ENCODE measurements at places on chromosomes 2 and 18.

DNA sequence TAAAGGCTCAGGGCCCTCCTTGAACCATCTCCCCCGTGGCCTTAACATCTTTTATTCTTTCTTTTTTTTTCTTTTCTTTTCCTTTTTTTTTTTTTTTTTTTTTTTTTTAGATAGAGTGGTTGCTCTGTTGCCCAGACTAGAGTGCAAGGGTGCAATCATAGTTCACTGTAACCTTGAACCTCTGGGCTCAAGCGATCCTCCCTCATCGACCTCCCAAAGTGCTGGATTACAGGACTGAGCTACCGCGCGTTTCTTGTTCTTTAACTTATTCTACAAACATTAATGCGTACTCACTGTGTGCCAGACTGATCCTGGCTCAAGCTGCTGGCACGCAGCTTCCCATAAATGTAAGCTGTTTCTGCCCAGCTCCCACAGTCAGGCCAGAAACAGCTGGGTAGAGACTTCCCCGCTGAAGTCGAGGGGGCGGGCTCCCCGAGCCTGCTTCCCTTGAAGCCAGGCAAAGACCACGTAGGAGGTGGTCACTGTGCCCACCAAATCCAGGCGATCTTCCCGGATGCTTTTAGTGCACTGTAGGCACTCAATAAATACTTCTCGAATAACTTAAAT lies 29.2 kb upstream of the ATP6V1B1 start:
- H3K27ac ChIP-seq: no peak overlapping the region
- H3K27me3 ChIP-seq: peaks cover 45% of the 10 kb centered on the region
- DNase-seq: no peak
- no peaks in the 10 kb centered on the region for H3K36me3 ChIP-seq
- no peak overlapping the region for H3K4me3 ChIP-seq
- no peaks in the 10 kb centered on the region for H3K4me1 ChIP-seq

DNA sequence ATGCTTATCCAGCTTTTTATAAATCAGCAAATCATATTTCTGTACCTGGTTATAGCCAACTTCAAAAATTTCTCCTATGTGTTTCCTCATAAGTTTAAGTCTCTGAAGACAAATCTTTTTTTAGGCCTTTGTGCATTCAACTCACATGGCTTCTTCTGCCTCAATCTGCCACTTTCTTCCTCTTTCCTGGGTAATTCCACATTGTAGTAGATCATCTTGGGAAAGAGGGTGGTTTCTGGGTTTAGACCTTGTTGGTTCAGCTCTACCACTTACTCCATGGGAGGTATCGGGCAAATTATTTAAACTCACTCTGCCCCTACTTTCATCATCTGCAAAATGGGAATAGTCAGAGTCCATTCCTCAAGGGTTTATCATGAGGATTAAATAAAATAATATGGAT lies 707.0 kb upstream of the ZEB2 start:
- H3K4me1 ChIP-seq: peaks cover 17% of the 10 kb centered on the region
- no peaks in the 10 kb centered on the region for H3K36me3 ChIP-seq
- no peaks in the 10 kb centered on the region for H3K27me3 ChIP-seq
- H3K27ac ChIP-seq: no peak overlapping the region
- DNase-seq: no peak
- H3K4me3 ChIP-seq: no peak overlapping the region

- H3K36me3 ChIP-seq: no peaks in the 10 kb centered on the region
- DNase-seq: no peak
- H3K27ac ChIP-seq: no peak overlapping the region
- no peaks in the 10 kb centered on the region for H3K27me3 ChIP-seq
Measured at GRCh38 chr2:68478688-68479087, 11.3 kb downstream of the APLF start.

DNA sequence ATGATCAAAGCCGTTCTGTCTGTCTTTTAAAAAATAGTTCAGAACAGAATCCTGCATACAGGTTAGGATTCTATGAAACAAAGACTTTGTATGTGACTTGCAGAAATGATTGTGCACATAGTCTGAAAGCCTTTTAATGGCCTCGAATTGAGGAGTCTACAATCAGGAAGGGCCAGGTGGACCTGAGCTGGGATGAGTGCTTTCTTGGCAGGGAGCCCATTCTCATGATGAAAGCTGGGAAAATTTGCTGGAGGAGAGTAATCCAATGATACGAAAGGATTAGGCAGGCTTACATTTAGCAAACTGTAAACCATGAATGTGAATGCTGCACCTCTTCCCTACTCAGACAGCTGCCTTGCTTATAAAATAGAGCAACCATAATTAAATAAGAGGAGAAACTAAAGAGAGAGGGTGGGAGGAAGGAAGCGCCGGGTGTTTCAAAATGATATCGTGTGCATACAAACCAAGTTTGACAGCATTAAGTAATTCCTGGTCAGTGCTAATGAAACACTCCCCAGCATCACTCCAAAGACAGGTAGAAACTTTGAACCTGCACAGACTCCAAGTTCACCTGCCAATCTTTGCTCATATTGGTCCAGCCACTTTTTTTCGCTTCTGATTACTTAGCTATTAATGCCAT lies 23.7 kb upstream of the CXCR4 start:
- H3K27me3 ChIP-seq: no peaks in the 10 kb centered on the region
- no peaks in the 10 kb centered on the region for H3K4me1 ChIP-seq
- no peak overlapping the region for H3K27ac ChIP-seq
- no peaks in the 10 kb centered on the region for H3K36me3 ChIP-seq

- H3K36me3 ChIP-seq: peaks cover 11% of the 10 kb centered on the region
- H3K4me1 ChIP-seq: peaks cover 7% of the 10 kb centered on the region
- no peak overlapping the region for H3K4me3 ChIP-seq
- H3K27ac ChIP-seq: no peak overlapping the region
- H3K27me3 ChIP-seq: no peaks in the 10 kb centered on the region
- DNase-seq: no peak
Measured at GRCh38 chr2:196173505-196173904, 2.1 kb upstream of the STK17B start.

- DNase-seq: no peak
- no peaks in the 10 kb centered on the region for H3K36me3 ChIP-seq
- H3K4me3 ChIP-seq: no peak overlapping the region
- no peaks in the 10 kb centered on the region for H3K4me1 ChIP-seq
- H3K27me3 ChIP-seq: peaks cover 2% of the 10 kb centered on the region
Measured at GRCh38 chr2:54876764-54877163, 153.3 kb downstream of the EML6 start.

DNA sequence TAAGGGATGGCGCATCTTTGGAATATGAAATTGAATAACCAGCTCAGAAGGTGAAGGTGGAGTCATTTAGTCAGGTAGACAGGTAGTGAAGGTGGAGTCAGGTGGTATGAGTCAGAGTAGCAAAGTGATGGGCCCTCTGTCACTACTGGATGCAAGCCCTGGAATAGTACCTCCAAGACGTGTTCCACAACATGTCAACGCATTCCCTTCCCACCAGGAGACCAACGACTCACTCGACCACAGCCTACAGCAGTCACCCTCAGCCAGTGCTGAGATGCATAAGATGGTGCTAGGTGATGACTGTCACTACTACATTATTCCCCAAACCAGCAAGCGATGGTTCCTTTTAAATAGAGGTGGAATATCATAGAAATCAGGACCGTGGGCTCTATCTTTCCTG lies 6.8 kb downstream of the CPLX4 start:
- no peak for DNase-seq
- H3K4me3 ChIP-seq: no peak overlapping the region
- H3K4me1 ChIP-seq: peaks cover 5% of the 10 kb centered on the region
- H3K36me3 ChIP-seq: no peaks in the 10 kb centered on the region

- peaks cover 79% of the 10 kb centered on the region for H3K4me1 ChIP-seq
- no peak overlapping the region for H3K27ac ChIP-seq
- no peak overlapping the region for H3K4me3 ChIP-seq
- H3K36me3 ChIP-seq: no peaks in the 10 kb centered on the region
Measured at GRCh38 chr2:46849721-46850556, 65.7 kb downstream of the MCFD2 start.

GRCh38 chr2:72182547-72182946 lies 34.9 kb upstream of the CYP26B1 start:
- H3K4me1 ChIP-seq: peaks cover 19% of the 10 kb centered on the region
- H3K36me3 ChIP-seq: peaks cover 8% of the 10 kb centered on the region
- no peaks in the 10 kb centered on the region for H3K27me3 ChIP-seq
- H3K27ac ChIP-seq: no peak overlapping the region
- H3K4me3 ChIP-seq: no peak overlapping the region
- no peak for DNase-seq

GRCh38 chr18:62372156-62372555 lies 47.0 kb downstream of the TNFRSF11A start:
- H3K4me3 ChIP-seq: no peak overlapping the region
- no peaks in the 10 kb centered on the region for H3K36me3 ChIP-seq
- no peaks in the 10 kb centered on the region for H3K4me1 ChIP-seq

DNA sequence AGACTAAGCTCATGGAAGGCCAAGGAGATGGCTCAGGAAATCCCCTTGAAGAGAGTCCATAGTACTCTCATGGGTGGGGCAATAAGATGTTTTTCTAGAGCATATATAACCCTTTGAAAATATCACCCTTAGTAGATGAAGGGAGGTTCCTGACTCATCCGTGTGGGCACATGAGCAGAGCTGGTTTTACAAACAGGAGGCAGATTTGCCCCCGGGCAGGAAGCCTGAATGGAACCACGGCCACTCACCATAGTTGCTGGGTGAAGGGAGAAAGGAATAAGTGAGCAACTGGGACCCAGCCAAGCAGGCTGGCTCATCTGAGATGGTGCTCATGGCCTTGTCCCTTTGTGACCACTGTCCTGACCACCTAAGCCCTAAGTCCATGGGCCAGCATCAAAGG lies 29.0 kb upstream of the MAPRE3 start:
- DNase-seq: no peak
- no peaks in the 10 kb centered on the region for H3K27me3 ChIP-seq
- H3K36me3 ChIP-seq: no peaks in the 10 kb centered on the region
- no peak overlapping the region for H3K27ac ChIP-seq

DNA sequence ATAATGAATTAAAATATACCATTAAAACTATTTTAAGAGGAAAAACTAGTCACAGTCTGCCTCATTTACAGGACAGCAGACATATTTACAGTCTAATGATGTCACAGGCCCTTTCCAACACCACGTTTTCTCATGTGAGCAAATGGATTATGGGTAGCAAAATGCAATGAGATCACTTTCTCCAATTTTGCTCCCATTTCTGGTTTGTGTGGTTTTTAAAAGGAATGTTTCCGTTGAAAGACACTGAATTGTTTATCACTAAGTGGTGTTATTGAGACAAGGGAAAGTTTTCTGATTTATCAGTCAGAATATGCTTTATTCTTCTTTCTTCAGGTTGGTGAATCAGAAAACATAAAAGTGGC lies 11.4 kb upstream of the NR4A2 start:
- DNase-seq: no peak
- H3K4me3 ChIP-seq: no peak overlapping the region
- peaks cover 3% of the 10 kb centered on the region for H3K36me3 ChIP-seq
- peak overlapping the region; percentile 100 for H3K27ac ChIP-seq
- H3K27me3 ChIP-seq: no peaks in the 10 kb centered on the region

DNA sequence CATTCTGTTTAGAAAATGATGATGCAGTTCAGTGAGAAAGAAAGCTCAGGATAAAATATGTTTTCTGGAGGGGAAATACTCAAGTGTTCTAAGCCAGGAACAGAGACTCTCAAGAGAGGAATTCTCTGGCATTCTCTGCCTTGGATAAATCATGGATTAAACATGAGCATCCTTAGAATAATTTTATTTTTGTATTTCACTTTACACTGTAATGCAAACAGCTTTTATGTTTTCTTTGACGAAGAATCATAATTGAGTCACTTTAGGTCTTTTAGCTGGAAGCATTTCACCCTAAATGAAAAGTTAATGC lies 11.1 kb downstream of the GDF7 start:
- peaks cover 4% of the 10 kb centered on the region for H3K36me3 ChIP-seq
- H3K4me3 ChIP-seq: no peak overlapping the region
- no peak for DNase-seq

GRCh38 chr2:143968860-143969259 lies 551.1 kb downstream of the ZEB2 start:
- no peak for DNase-seq
- H3K36me3 ChIP-seq: no peaks in the 10 kb centered on the region
- H3K27ac ChIP-seq: no peak overlapping the region
- no peaks in the 10 kb centered on the region for H3K27me3 ChIP-seq
- H3K4me1 ChIP-seq: no peaks in the 10 kb centered on the region

- DNase-seq: no peak
- peaks cover 6% of the 10 kb centered on the region for H3K27me3 ChIP-seq
- no peaks in the 10 kb centered on the region for H3K4me1 ChIP-seq
- no peak overlapping the region for H3K27ac ChIP-seq
Measured at GRCh38 chr2:199743415-199744120, 107.4 kb downstream of the FTCDNL1 start.

DNA sequence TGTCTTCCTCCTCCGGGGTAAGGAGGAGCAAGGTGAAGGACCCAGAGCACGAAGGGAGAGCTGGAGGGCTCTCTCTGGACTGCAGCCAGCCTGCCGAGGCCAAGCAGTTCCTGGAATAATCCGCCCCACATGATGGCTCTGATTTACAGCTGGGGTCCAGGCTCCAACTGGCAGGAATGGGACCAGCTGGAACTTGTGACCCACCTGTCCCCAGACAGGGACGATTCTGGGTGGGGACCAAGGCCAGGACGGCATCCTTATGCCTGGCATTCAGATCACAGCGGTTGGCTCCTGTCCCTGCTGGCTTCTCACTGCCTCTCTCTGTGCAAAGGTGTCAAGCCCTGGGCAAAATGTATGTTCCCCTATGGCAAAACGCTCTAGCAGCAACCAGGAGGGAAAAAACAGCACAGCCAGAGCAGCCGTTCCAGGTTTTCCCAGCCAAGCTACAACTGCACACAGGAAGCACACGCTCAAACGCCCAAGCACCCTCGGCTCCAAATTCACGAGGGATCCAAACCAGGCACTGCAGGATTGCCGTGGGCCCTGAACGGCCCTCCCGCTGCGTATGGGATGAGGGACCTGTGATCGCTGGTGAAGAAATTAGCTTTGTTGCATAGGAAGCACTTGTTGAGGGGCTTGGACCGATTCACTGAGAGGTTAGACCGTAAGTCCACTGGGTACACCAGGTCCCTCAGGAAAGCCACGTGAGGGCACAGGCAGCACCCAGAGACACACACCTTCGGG lies 35.8 kb downstream of the FAM178B start:
- H3K27me3 ChIP-seq: no peaks in the 10 kb centered on the region
- no peak overlapping the region for H3K27ac ChIP-seq
- H3K36me3 ChIP-seq: no peaks in the 10 kb centered on the region
- no peak overlapping the region for H3K4me3 ChIP-seq

GRCh38 chr2:182713601-182714000 lies 2.5 kb upstream of the DNAJC10 start:
- H3K27me3 ChIP-seq: no peaks in the 10 kb centered on the region
- H3K36me3 ChIP-seq: peaks cover 6% of the 10 kb centered on the region
- H3K27ac ChIP-seq: no peak overlapping the region
- no peak overlapping the region for H3K4me3 ChIP-seq
- H3K4me1 ChIP-seq: peaks cover 7% of the 10 kb centered on the region
- no peak for DNase-seq
